ENCODE measurements at places on chromosomes 2 and 18.

GRCh38 chr18:21444465-21445212 is 155.9 kb downstream of the ESCO1 start:
- no peak for DNase-seq

DNA sequence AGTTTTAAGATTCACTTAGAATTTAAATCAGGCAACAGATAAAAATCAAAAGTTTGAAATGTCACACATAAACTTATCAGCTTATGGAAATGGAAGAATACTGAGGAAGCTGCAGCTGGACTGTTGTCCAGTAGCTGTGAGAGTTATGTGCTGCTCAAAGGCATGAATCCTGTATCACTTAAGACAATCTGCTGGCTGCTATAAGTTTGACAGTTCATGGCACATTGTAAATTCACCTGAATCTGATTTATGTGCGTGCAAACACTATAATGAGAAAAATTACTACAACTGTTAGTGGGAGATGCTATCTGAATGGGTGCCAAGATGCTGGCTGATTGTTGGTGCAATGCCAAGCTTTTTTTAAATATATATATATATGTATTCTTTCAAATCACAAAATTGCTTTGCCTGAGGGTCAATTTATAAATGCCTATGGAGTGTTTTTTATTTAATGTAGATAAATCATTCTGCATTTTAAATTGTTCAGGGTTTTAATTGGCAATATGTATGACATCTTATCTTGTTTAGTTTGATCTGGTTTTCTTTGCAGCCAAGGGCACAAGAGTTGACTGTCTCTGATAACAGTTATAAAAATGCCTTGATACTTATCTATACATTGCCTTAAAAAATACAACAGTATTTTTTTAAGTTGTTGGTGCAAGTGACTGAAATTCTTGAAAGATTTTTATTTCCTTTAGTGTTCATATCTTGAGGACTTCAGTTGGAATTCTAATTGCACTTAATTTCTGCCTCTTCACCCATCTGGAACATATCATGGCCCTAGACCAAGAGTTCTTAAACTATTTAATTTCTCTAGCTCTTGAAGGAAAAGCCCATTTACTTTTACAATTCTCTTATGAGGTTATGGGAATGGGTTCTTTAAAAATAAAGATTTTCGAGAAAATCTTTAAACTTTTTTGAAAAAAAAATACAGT is 48.7 kb downstream of the CAVIN2 start:
- no peak for DNase-seq

- no peak for DNase-seq
Measured at GRCh38 chr18:48777744-48778116, 173.0 kb downstream of the SMAD7 start.

DNA sequence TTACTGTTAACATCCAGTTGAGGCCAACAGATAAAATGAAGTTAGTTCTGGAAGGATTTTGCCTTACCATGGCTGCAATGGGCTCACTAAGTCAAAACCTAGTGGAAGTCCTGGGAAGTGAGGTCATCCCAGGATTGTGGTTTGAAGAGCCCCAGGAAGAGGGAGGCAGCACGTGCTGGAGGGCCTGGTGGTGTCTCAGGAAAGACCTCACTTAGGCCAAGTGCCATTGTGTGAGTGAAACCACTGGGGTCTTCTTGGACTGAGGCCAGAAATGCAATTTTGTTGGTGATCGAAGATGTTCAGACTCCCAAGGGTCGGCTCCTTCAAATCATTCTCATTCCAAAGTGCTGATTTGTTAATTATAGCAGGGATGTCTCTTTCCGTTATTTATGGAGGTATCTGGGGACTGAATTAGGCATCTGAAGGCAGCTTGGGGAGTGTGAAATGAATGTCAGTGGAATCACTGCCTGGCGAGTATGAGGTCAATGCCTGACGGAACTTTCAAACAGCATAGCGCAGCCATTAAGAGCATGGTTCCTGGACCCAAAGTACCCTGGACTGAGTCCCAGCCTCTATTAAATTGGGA is 60.0 kb downstream of the IL1R2 start:
- no peak for DNase-seq

DNA sequence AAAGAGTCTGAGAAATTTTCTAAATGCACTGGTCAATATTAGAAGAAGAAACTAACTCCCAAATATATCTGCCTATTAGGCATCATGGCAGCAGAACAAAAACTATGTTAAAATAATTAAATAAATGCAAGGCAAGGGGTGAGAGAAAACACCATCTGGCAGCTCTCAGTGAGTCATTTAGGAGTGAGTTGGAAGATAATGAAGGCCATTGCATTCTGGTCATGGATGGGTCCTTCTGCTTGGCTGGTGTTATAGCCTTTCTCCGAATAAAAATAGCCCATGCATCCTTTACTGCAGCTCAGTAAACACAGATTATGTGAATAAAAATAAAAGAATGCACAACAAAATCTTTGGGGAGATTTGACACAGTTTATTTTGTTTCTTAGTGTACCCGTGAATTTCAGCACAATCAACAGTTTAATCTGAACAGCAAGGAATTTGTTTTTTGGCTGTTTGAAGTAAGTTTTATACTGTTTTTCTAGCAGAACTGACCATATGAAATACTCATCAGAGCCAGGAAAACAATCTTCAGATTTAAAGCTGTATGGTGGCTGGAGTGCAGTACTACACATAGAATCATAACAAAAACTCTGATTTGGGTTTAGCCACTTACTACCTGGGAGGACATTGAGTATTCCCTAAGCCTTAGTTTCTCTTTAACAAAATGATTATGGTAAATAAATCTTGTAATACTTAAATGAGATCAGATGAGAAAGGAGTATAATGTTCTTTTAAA is 225.1 kb upstream of the ITGA4 start:
- DNase-seq: no peak

- peak; percentile 13 for DNase-seq
Measured at GRCh38 chr2:171793691-171794678, 100.1 kb downstream of the SLC25A12 start.

DNA sequence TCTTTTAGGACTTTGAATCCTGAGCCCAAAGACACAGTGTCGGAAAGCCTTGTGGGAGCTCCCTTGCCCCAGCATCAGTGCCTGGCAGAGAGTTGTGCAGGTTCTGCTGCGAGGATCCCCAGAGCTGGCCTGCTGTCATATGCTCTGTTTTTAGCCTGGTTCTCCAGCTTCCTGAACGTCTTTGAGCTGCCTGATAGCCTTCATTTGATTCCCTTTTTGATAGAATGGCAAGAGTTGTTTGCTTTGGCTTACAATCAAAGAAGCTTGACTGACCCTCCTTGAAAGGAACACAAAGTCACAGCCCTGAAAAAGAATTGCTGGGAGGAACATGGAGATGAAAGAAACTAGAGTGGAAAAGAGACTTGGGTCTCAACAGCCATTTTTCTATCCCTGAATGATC is 95.4 kb downstream of the C1QL2 start:
- DNase-seq: no peak

- no peak for DNase-seq
Measured at GRCh38 chr2:98037206-98037605, 41.5 kb upstream of the TMEM131 start.

DNA sequence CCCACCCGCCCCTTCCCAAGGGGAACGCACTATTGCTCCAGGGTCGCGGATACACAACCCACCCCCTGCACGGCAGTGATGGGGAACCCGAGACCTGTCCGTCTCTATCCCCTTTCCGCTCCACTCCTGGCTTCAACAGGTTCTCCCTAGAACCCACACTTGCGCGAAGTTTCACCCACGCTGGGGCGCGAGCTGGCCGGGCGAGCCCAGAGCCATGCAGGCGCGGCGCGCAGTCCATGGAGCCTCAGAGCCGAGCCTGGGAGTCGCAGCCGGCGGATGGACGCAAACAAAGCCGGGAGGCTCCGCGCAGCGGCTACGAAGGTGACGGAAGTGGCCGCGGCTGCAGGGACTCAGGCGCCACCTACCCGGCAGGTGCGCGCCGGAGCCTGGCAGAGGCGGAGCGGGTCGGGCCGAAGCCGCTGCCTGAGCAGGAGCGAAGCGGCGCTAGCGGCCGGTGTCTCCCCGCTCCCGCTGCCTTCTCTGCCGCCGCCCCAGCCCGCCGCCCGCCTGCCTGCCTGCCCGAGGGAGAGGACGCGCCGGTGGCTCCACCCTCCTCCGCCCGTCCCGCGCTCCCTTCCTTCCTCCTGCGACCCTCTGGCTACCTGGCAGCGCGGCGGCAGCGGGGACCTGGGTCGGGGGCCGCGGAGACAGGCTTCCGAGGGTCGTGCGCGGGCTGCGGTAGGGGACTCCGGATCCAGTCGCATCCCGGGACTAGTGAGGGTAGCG is 14.0 kb downstream of the ALPG start:
- DNase-seq: no peak

DNA sequence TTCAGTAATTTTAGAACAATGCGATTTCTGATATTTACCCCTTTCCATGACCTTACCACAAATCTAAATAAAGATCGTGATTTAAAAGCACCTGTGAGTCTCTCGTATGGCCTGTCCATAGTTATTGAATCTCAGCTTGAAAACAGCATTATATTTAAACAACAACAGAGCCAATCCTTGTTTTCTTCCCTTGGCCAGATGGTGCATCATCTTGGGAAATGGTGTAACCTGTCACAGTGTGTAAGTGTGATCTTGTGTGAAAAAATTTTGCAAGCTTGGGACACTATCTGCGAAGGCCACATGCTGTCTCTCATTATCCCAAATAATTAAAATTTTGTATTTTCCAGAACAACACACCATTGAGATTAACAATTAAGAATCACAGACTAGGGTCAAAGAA is 262.7 kb upstream of the SPHKAP start:
- DNase-seq: no peak

- DNase-seq: no peak
Measured at GRCh38 chr2:102241616-102242305, 54.9 kb downstream of the IL1RL2 start.

- no peak for DNase-seq
Measured at GRCh38 chr2:153068052-153068451, 349.6 kb downstream of the ARL6IP6 start.

DNA sequence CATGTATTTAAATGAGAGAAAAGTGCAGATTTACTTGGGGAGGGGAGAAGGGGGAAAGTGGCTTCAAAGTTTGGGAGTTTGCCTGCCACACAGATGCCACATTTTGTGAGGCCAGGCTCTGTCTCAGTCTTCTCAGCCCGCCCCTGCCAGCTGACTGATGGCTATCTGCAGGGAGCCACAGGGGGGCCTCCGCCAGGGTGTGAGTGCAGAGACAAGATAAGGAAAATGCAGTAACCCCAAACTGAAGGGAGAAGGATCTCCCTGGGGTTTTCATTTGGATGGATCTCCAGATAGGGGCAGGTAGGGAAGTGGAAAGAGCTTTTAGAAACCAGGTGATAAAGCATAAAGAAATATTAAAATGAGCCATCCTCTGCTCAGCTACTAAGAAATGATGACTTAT is 128.8 kb downstream of the ZNF521 start:
- DNase-seq: no peak

GRCh38 chr2:119598596-119599263 is 54.5 kb downstream of the CFAP221 start:
- no peak for DNase-seq

DNA sequence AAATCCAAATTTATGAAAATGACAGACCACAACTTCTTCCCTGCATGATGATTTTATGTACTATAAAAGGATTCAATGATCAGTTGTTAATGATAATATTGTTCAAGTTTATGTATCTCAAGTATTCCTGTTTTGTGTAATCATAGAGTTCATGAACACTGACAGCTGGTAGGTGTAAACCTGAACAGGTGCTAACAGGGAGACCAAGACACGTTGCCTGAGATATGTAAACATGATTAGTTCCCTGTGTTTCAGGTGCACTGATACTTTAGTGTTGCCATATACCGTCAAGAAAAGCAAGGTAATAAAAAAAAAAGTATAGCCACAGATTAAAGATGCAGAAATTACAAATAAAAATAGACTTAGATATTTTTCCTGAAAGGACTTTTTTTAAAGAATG is 131.8 kb downstream of the BAZ2B start:
- no peak for DNase-seq

All from KG1 (cell line).